ENCODE measurements at places on chromosomes 12 and 14.

- DNase-seq: peak; percentile 51
Observed at GRCh38 chr14:100747021-100747586, 20.4 kb downstream of the DLK1 start.

DNA sequence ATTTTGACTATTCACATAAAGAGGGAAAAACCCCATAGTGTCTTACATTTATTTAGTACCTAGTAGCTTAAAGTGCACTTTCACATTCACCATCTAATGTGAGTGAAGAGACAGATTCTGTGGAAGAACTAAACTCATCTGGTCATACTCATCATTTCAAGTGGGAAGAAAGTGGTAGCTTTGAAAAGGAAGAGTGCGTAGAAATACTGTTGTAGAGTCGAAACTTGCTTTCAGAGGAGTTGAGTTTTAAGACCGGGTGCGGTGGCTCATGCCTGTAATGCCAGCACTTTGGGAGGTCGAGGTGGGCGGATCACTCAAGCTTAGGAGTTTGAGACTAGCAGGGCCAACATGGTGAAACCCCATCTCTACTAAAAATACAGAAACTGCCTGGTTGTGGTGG is 222.2 kb downstream of the ERC1 start:
- DNase-seq: no peak

DNA sequence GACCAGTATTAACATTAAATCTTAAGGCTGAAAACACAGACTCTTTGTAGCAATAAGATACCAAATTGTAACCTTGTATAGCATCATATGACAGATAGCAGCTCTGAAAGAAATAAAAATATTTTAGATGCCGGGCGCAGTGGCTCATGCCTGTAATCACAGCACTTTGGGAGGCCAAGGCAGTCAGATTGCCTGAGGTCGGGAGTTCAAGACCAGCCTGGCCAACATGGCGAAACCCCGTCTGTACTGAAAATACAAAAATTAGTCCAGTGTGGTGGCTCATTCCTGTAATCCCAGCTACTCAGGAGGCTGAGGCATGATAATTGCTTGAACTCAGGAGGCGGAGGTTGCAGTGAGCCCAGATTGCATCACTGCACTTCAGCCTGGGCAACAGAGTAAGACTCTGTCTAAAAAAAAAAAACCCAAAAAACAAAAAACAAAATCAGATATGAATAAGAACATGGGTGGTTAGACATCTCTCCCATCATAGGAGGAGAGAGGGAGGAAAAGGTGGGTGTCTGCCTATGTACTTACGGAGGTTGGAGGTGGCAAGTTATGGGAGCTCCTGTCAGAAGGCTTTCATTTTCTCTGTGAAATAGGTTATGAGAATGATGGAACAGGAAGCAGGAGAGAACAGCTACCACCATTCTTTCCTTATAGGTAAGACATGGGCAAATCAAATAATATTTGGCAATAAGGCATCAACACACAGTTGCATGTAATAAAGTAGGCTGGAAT is 7.6 kb upstream of the HEBP1 start:
- DNase-seq: no peak

DNA sequence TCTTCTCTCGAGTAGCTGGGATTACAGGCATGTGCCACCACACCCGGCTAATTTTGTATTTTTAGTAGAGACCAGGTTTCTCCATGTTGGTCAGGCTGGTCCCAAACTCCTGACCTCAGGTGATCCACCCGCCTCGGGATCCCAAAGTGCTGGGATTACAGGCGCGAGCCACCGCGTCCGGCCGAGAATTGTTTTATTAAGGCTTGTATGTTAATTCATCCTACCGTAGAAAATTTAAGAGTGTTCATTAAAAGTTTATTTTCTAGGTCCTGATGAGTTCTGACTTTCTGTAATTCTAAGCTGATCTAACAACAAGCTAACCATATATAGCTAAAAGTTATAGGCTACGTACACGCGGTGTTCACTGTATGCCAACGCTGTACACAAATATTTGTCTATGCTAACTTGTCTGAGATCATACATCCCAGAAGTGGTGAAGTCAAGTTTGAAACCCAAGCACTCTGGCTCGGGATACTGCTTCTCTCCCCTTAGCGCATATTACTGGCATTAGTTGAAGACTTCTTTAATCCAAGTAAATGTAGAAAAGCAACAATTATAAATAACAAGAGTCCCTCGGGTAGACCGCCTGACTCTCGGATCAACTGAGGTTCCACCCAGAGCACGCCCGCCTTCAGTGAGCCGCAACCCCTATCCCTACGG is 570 bp upstream of the MRPS35 start:
- no peak for DNase-seq

GRCh38 chr12:106976668-106977067 is 10.3 kb downstream of the MTERF2 start:
- DNase-seq: no peak

GRCh38 chr14:81533212-81533535 is 479 bp downstream of the SEL1L start:
- no peak for DNase-seq

DNA sequence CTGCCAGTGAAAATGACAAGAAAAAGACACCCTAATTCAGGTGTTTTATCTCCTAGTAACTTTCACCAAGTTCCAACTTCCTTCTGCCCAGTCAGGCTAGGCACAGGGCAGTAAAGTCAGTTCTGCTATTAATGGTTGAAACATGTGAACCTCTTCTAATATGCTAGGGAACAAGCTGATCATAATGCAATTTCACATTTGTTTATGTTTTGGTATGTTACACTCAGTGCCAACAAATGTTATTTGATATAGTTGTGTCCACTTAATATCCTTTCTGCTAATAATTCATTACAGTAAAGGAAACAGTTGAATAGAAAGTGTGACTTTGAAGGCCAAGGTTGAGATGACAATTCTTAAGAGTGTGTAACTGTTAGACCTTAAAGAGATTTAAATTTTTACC is 17.2 kb downstream of the NT5DC3 start:
- DNase-seq: no peak

GRCh38 chr12:108169708-108170107 is 40.6 kb downstream of the WSCD2 start:
- no peak for DNase-seq

DNA sequence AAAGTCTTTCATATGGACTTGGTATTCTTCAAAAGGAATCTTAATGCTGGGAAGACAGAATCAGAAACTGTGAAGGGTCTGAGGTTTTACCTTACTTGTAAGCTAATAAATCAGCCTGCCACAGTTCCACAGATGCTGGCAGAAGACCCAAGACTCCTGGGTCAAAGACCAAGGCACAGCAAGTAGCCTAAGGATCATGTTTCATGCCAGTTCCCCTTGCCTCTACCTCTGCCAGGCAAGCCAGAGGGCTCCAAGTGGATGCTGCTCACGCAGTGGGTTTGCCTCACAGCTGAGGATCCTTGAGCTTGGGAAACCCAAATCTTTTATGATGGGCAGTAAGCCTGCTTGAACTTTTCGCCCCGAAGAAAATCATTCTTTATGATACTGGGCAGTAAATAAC is 15.2 kb upstream of the RXYLT1 start:
- DNase-seq: no peak

DNA sequence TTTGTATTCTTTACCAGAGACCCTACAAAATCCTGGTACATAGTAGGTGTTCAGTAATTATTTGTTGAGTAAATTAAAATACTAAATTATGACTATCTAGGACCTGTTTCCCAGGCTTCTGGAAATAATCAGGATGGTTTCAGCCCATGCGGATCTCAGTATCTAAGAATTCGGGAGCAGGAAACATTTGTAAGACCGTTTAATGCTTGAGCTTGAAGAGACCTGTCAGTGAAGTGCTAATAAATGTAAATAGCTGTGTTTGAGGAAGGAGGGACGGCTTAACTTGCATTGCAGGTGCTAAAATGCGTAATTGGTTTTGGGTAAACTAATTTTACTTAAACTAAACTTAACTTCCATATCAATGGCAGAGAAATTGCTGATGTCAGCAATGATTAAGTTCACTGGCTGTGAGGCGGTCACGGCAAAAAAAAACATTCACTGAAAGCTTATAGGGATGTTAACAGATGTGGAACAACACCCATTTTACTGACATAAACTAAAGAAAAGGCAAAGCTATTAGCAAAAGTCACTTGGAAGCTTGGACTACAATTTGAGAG is 28.6 kb upstream of the AEBP2 start:
- no peak for DNase-seq

GRCh38 chr12:1912580-1913376 is 5.7 kb downstream of the CACNA2D4 start:
- no peak for DNase-seq
